Stimulated activated CD8-positive, alpha-beta memory T cell treated with anti-CD3 and anti-CD28 coated beads, Interleukin-7, amount 100 ng/mL, for 4 hours (primary cell): ENCODE measurements at places on chromosomes 1 and 21.

- DNase-seq = no peak
These were observed 23.4 kb downstream of the WDR4 start for GRCh38 chr21:42855937-42856335.

DNA sequence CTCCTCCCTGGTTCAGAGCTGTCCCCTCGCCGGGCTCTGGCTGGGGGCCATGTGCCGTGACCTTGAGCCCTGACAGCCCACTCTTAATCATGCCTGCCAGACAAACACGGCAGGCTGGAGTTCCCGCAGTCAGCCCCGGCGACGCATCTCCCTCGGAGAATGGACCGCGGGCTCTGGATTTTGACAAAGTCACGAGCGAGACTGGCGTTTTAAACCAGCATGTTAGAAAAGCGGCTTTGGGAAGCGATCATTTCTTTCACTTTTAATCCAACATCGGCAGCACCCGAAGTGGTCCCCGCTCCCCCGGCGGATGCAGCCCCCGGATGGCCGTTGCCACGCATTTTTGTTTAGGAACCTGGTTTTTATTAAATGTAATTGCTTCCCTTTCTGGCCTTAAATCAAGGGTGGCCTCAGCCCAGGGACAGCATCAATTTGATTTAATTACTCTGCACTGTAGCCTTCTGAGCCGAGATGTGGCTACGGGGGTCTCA is 70.9 kb downstream of the PRDM16 start:
- no peak for DNase-seq

DNA sequence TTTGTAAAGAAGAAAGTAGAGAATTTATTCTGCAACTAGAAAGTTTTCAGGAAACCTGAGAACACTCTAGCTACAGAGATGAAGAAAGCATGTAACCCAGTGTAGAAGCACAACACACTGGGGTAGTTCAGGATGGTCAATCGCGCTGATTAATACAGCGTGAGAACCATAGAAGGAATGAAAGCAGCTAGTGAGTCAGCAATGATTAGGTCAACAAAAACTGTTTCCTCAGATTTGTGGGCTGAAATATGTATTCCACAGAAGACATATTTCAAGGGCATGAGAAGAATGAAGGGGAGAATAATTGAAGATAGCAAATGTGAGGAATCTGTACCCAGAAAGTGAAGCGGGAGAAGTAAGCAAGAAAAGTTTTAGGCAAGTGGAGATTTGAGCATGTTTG is 97.8 kb upstream of the ADGRL2 start:
- DNase-seq = no peak

- DNase-seq = no peak
These were observed 3.1 kb downstream of the NUAK2 start for GRCh38 chr1:205318231-205318991.

DNA sequence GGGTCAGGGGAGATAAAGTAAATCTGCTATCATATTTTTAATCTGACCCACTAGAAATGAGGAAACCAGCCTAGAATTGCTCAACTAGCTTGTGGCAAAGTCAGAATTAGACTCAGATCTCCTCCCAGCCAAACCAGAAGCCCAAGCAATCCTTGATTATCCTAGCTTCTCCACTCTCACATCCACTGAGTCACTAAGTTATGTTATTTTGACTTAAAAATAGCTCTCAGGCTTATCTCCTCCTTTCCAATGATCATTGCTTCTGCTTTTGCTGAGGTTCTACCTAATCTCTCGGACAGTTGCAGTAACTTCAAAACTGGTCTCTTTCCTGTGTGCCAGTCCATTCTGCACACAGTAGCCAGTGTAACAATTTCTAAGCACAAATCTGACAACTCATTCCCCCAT is 22.9 kb downstream of the OVAAL start:
- DNase-seq = no peak

DNA sequence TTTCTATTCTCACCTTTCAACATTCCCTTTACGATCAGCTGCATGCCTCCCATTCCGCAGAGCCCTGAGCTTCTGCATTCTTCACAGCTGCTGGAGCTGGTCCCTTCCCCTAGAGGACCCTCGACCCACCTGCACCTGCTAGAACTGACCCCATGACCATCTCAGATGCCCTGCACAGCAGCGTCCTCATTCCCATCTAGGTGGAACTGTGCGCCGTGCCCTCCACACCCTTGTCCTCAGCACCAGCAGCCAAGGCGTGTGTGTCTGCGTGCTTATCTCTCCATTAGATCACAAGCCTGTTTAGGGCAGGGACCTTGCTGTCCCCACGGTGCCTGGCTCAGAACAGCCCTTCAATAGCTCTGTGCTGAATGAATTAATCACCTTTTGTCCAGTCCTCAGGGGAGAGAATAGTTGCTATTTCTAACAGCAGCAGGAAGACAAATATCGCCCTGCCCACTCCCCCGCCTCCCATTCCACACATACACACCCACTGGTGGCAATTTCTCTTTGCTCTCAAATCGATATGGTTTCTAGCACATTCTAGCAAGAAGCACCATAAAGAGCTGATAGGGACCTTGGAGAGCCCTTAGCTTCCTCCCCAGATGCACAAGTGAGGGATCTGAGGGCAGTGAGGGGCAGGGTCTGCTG is 61.7 kb downstream of the KCNN3 start:
- DNase-seq = no peak

DNA sequence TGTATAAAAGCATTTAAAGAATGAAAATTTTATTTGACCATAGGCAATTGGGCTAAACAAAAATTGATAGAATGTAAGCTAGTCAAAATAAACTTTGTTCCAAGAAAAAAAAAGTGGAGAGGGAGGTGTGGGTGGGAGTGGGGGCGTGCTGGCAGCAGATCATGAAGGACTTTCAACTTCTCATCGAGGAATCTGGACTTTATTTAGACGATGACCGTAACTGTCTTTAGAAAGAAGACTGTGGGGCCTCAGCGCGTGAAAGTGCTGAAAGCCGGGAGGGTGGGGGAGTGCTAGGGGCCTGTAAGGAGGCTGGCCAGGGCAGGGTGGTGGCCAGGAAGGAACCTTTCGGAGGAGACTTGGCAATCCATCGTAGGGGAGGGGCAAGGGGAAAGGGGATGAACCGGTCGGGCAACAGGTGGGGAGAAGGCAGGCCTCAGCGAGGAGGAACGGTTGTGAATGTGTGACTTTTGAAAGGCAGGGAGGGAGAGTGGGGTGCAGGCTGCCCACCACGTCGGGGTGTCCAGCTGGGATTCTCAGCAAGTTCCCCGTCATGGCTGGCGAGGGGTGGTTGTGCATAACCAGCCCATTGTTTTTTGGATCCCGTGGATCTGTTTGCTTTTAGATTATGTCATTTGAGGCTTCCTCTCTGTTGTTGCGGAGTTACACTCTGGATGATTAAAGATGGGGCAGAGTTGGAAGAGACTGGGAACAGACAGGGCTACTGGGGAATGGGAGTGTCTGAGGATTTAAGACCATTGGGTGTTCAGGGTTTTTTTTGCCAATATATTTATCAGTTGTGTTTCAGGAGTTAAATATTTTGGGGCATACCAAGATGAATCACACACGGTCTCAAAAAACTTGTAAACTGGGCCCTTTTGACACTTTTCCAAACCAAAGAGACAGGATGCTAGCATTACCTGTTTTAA is 35.5 kb downstream of the HUNK start:
- DNase-seq = no peak

DNA sequence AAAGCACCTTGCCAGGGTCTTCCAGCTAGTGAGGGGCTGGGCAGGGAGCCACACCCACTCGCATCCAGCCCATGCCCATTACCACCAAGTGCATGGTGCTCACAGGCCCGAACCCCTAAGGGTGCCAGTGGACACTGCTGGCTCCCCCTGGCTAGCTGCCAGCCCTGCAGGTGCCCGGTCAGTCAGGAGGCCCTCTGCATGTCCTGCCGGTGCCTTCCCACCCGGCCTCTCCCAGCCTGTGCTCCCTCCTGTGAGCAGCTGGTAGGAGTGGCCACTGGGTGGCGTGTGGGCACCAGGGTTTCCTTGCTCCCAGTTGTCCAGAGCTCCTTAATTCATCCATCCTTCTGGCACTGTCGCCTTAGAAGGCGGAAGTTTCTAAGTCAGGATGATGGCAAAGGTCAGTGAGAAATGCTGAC is 33.4 kb downstream of the QSOX1 start:
- no peak for DNase-seq

DNA sequence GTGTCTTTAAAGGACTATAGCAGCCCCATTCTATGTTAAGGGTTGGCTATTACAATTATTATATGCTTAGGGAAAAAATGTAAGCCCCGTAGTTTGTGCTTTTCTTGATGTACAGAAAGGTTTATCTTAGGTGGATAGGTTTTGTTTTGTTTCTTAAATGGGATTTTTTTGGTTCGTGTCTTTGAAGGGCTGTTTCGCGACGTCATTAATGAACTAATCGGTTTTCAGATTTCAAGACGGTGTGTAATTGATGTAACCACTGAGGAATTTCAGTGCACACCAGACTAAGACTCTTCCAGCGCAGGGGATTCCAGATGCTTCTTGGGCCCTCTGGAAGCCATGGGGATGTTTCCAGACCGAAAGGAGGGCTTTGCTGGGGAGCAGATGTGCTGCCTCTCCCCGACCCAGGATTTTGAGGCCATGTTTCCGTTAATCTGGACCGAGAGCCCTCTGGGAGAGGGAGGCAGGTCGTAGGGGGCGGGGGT is 4.8 kb upstream of the SIM2 start:
- DNase-seq = no peak

DNA sequence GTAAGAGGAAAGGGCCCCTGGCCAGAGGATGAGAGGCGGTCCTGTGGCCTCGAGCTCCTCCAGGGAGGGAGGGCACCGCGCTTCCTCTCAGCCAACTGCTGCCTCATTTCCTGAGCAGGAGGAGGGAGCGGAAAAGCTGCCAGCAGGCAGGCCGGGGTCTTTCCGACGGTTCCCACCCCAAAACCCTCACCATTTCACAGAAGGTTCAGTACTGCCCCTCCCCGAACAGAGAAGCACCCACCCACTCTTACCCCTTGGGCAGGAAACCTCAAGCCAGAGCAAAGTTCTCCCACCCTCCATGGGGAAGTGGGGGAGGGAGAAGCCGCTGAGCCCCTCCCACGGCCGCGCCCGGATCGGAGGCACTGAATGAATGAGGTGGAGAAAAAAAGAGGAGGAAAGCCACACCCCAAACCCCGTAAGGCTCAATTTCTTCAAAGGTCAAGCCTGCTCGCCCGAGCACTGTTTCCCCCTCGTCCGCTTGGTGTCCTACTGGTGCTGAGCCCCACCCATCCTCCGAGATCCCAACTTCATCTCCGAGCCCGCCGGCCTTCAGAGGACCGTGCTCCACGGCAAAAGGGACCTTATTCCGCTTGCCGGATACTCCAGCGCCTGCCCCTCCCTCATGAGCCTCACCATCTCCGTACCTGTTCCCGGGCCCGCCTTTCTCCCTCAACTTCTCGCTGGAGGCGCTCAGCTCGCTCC is 9.4 kb downstream of the TPM3 start:
- DNase-seq = peak; percentile 60

- DNase-seq = no peak
These were observed 675 bp downstream of the MYSM1 start for GRCh38 chr1:58699011-58699762.

- DNase-seq = no peak
These were observed 46.4 kb downstream of the NUAK2 start for GRCh38 chr1:205275133-205275532.

GRCh38 chr1:31696242-31696641 is 7.6 kb downstream of the COL16A1 start:
- DNase-seq = no peak

- DNase-seq = peak; percentile 30
These were observed 10.8 kb downstream of the THEM4 start for GRCh38 chr1:151898519-151898991.

- no peak for DNase-seq
These were observed 146.7 kb downstream of the HLX start for GRCh38 chr1:221025956-221026355.

DNA sequence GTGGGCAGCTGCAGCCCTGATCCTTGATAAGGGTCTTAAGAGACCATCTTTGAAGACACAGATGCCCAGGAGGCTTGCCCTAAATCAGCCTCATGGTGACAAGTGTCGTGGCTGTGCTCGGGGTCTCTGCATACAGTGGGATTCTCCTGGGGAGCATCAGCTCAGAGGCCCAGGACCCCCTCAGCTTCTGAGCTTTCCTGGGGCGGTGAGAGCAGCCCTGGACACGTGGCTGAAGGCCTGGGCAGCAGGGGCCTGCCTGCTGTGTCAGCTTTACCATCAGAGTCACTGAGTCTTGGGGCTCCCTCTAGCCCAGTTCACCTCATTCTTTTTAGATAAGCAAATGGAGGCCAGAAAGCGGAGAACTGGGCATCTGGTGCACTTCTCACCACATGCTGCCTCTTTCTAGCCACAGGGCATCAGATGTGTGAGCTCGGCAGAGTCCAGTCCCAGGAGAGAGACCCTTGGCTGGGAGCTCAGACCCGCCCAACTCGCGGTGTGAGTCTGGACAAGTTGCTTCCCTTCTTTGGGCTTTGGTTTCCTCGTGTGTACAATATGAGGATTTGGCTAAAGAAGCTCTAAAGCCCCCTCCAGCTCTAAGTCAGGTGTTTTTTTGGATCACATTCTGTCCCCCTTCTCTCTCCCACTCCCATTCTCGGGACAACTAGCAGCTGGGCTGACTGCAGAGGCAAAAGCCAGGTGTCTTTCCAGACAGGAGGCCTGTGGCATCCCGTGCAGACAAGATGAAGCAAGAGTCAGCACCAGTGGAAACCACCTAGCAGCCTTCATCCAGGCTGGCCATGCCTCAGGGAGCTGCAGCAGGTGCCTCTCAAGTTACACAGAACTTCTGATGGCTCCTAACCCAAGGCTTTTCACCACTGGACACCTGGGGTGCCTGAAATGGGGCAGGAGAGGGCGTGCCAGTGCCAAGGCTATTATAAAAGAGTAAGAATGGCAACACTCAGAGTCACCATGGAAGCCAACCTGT is 119.1 kb downstream of the KCNN3 start:
- DNase-seq = no peak

GRCh38 chr1:35717911-35718476 is 690 bp downstream of the C1orf216 start:
- no peak for DNase-seq

GRCh38 chr1:116133696-116134475 is 22.7 kb downstream of the MAB21L3 start:
- no peak for DNase-seq

DNA sequence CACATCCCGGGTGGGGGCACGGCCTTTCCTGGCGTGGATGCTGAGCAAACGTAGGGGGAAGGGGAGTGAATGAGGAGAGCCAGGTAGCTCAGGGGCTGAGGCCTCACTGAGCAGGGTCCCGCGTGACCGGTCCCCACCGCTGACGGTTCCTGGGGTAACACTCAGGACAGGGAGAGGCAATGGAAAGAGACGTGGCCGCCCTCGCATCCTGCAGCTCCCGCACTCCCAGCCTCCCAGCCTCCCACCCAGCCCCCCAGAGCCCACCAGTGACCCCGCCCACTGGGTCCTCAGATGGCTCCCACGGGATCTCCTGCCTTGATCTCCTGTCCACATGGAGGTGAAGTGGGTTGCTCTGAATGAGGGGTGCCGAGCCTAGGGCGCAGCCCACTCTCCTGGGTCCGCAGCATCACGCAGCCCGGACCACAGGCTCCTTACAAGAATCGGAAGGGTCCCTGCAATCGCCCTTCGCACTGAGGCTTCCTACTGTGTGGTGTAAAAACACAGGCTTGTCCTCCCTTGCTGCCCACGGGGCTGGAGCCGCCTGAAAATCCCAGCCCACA is 2.4 kb downstream of the TSPEAR start:
- DNase-seq = no peak

- no peak for DNase-seq
These were observed 5.3 kb upstream of the LCE3D start for GRCh38 chr1:152585586-152585985.
